Activated naive CD8-positive, alpha-beta T cell treated with anti-CD3 and anti-CD28 coated beads for 36 hours (primary cell): ENCODE measurements at places on chromosomes 13 and 19.

DNA sequence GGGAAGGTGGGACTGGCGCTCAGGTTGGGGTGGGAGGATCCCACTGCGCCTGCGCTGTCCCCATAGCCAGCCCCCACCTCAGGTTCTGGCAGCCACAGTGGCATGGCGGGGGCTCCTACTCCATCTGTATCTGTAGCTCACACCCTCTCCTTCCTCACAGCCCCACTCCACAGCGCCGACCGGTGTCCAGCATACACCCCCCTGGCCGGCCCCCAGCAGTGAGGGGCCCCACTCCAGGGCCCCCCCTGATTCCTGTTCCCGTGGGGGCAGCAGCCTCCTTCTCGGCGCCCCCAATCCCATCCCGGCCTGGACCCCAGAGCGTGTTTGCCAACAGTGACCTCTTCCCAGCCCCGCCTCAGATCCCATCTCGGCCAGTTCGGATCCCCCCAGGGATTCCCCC, 6.0 kb downstream of the TMED1 start:
- DNase-seq, result no peak

DNA sequence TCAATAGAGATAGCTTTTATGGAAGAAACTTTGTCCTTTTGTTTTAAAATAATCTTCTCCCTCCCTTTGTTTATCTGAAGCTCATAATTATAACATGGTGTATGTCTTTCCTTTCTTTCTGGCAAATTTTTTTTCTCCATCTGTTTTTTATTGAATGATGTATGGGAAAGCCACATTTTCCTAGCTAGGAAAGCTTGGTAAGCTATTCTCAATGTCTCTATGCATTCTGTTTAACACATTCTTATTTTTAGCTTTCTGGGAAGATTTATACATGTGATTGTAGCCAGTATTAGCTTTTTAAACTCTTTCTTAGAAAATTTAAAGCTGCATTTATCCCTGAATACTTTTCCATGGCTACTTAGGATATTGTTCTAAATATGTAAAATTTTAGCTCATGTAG, 124.9 kb upstream of the CSNK1A1L start:
- no peak for DNase-seq

DNA sequence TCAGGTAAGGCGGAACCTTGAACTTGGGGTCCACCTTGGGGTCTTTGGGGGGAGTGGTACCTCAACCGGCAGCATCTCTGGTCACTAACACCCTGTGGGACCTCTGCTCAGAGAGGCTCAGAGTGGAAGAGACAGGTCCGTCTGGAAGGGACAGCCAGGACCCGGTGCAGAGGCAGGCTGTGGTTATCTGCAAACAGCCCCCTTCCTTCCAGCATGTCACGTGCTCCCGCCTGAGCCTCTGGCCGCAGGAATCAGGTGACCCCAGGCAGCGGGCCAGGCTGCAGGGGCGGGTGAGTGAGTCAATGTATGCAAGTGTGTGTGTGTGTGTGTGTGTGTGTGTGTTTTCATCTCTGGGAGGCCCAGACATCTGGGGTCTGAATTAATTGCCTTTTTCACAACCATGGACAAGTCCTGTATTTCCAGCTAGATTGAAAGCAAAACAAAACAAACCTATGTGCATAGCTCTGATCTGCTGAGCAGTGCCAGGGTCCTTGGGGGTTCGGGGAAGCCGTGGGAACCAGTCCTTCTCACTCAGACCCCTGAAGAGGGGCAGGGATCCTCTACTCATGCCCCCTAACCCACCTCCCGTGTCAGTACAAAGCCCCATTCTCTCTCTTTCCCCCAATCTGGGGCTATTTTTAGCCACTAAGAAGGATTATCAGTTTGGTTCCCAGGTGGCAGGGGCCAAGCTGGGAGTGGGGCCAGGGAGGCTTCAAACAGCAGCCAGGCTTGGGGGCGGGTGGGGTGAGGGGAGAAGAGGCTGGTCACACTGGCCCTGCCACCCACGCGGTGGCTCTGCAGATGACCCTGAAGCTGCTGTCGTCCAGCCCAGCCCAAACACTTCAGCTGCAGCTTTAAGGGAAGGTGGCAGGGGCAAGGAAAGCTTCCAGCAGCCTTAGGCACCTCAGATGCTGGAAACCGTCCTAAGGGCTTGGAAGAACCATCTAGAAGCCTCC, 31.4 kb downstream of the CERS4 start:
- DNase-seq, result peak; percentile 76

DNA sequence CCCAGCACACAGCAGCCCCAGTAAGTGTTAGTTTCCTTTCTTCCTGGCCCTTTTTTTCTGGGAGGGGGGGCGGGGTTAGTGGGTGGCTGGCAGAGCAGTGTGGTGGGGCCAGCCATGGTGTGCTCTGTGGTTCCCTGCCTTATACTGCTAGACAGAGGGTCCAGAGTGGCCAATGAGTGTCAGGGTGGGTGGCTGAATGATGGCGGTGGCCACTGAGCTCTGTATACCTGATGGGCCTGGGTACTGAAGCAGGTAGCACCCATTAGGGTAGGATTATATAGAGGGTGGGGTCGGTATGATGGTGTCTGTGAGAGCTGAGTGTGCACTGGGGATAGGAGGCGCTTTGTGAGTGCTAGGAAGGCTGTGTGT, 13.8 kb downstream of the CIC start:
- DNase-seq, result no peak

DNA sequence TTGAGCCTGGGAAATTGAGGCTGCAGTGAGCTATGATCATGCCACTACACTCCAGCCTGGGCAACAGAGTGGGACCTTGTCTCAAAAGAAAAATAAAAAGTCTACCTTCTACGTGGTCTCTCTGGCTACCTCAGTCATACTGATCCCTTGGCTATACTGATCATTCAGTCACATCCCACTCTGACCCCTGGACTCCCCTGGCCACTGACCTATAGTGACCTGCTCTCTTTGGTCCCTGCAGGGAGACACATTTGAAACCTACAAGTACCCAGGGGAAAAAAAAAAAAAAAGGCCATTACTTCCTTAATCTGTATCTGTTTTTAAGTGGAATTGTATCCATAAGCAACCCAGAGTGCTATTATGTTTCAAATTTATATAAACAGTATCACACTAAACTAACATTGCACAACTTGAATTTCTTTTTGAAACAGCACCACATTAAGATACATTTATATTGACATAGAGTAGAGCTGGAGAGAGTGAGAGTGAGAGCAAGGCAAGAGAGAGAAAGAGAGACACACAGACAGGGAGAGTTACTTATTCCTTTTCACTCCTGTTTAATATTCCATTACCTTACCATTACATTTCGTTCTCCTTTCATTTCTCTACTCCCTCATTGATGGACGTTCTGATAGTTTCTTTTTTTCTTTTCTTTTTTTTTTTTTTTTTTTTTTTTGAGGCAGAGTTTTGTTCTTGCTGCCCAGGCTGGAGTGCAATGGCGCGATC, 23.7 kb upstream of the CERS4 start:
- DNase-seq, result no peak

DNA sequence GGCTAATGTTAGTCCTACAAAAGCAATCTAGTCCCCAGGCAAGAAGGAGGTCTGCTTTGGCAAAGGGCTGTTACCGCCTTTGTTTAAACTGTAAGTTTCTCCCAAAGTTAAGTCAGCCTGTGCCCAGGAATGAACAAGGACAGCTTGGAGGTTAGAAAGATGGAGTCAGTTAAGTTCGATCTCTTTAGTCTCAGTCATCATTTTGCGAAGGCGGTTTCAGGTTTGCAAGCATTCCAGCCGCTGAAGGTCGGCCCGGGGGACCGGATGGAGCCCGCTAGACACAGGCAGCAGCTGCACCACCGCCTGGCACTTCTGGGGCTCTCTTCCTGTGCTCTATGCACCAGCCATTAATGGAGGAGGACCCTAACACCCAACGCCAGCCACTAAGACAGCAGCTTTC, 91.3 kb downstream of the STK24 start:
- no peak for DNase-seq

DNA sequence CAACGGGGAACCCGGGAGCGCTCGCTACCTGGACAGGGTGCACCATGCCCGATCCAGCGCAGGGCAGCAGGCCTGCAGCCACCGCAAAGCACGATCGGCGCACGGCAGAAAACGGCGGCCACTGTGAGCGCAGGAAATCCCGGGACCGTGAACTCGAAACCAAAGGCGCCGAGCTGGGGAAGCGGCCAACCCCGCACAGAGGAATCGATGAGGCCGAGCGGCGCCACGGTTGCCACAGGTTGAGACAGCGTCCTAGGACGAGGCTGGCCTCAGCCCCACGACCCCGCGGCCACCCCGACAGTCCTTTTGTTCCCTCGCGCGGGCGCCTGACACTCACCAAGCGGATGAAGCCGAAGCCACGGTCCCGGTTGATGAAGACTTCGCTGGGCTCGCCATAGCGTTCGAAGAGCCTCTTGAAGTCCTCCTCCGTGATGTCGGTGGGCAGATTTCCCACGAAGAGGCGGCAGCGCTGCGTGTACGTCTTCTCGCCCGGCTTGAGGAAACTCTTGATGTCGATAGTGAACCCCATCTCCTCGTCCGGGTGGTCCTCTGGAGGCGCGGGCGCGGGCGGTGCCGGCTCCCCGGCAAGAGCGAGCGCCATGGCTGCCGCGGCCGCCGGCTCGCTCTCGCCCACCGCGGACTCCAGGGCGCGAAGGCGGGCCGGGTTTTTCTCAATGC, 557 bp downstream of the PSPC1 start:
- peak; percentile 62 for DNase-seq

DNA sequence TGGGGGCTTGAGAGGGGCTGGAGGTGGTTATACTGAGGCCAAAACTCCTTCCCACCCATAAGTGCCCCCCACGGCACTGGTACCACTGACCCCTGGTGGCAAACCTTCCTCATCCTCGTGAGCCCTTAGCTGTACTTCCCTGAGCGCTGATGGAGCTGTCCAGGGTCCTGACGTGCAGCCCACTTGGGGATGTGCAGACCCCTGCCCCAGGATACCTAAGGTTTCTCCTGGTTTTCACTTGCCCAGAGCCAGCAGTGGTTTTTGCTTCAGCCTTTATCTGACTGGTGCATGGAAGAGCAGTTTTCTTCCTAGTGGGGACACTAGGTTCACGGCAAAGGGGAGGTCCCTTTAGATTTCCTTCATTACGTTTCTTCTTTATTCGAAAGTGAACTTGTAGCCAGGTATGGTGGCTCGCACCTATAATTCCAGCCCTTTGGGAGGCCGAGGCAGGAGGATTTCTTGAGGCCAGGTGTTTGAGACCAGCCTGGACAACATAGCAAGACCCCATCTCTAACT, 28.7 kb upstream of the KCTD15 start:
- DNase-seq, result no peak

DNA sequence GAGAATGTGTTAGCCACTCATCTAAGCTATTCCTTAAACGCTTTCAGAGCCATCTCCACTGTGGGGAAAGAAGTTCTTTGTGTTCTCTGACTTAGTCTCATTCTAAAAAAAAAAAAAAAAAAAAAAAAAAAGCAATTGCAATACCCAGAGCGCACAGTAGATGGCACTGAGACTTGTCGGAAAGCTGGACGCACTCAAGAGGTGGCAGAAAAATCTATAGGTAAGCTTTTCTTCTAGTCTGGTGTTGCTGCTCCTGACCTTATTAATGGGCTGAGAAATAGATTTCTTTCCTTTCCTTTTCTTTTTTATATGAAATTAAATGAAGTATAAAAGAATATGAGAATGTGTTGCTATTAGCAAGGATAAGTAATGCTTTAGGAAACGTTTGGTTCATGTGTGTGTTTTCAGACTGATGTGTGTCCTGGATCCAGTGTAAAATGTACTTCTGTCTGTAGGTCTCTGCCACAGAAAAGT, 4.7 kb upstream of the GJB2 start:
- DNase-seq, result no peak
